Caki2 (cell line): ENCODE measurements at places on chromosomes 16 and 17.

GRCh38 chr17:60522889-60523626, 3.0 kb downstream of the APPBP2 start:
- DNase-seq = no peak

DNA sequence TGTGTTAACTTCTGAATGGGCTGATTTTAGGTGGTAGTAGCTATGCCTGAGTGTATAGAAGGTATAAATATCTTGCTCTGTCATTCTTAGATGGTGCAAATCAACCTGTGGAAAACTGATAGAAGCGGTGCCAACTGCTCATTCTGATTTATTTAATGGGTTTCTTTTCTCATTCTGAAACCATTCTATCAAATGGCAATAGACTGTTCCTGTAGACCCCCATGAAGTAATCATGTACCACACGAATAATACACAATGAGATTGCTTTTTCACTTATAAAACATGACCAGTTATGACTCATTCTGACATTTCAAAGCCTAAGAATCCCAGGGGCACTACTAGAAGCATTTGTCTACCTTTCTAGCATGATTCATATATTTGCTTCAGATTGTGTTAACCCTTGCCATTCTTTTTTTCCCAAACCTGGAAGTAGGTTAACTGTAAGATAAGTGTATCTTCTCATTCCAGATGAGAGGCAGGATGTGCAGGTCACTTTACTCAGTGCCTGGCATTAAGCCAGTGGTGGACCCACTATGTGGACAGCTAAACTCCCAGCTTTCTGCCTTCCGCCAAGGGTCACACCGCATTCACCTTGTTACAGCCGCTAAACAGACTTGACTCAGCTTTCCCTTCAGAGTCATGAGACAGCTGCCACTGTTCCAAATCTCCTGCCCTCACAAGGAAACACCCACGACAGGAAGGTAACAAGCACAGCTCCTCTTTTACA, 16.4 kb upstream of the SLC16A11 start:
- peak; percentile 96 for DNase-seq

GRCh38 chr17:51869387-51869786, 289.1 kb downstream of the CA10 start:
- peak; percentile 26 for DNase-seq

DNA sequence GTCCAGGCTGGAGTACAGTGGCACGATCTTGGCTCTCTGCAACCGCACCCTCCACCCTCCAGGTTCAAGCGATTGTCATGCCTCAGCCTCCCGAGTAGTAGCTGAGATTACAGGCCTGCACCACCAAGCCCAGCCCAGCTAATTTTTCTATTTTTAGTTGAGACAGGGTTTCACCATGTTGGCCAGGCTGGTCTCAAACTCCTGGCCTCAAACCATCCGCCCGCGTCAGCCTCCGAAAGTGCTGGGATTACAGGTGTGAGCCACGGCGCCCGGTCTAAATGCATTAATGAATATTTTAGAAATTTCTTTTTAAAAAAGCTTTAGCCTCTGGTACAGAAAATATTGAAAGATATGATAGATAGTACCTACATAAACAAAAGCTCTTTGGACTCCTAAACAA, 95.0 kb downstream of the DNAH9 start:
- no peak for DNase-seq

- no peak for DNase-seq
Observed at GRCh38 chr17:58329810-58330537, 1.4 kb upstream of the TSPOAP1 start.

DNA sequence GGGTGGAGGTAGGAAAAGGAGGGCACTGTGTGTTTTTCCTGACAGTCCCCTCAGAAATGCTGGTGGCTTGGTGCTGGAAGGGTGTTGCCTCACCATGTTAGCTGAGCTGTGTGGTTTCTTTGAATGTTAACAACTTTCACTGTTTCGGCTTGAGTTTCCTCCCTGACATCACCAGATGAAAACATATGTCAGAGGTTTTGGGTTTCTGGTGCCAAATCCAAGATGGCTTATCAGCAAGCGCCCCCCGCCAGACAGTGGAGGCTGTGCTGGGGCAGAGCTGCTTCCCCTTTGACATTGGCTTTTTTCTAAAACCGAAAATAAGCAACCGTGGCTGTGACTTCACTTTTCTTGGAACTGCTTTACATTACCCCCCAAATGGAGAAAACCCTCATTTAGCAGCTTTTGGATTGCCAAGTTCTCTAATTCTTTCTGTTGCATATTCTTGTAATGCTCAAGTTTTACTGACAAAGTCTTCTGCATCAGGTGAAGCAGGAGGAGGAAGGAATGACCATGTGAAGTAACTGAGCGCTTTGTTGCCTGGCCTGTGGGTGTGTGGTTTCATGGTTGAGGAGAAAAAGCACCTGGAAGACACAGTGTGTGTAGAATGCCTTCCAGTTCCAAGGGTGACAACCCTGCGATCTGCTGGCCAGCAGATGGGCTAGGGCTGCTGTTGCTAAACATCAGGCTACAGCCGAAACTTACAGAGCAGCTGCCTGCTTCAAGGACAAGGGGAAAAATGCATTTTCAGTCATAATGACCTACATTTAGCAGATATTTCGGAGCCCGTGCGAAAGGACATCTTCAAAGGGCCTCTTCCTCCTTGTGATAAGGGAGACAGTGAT, 9.7 kb downstream of the RMI2 start:
- no peak for DNase-seq

GRCh38 chr17:17513626-17514025, 17.4 kb upstream of the RASD1 start:
- DNase-seq = no peak

DNA sequence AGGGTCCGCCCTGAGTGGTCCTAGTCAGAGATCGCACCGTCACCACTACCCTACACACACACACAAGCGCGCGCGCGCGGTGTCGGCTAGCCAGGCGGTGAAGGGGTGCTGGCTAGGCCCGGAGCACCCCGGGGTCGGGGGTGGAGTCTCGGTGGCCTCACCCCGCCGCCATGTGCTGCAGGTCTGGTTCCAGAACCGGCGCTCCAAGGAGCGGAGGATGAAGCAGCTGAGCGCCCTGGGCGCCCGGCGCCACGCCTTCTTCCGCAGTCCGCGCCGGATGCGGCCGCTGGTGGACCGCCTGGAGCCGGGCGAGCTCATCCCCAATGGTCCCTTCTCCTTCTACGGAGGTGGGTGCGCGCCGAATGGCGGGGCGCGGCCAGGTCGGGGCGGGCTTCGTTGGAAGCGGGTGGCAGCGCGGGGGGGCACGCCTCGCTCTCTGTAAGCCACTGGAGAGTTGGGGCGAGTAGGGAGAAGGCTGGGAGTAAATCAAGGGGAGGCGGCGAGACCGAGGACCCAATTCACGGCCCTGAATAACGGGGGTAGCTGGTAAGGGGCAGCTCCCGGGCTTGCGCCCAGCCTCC, 4.8 kb downstream of the LHX1 start:
- no peak for DNase-seq

- no peak for DNase-seq
Observed at GRCh38 chr16:86868070-86868469, 289.7 kb downstream of the FOXL1 start.

DNA sequence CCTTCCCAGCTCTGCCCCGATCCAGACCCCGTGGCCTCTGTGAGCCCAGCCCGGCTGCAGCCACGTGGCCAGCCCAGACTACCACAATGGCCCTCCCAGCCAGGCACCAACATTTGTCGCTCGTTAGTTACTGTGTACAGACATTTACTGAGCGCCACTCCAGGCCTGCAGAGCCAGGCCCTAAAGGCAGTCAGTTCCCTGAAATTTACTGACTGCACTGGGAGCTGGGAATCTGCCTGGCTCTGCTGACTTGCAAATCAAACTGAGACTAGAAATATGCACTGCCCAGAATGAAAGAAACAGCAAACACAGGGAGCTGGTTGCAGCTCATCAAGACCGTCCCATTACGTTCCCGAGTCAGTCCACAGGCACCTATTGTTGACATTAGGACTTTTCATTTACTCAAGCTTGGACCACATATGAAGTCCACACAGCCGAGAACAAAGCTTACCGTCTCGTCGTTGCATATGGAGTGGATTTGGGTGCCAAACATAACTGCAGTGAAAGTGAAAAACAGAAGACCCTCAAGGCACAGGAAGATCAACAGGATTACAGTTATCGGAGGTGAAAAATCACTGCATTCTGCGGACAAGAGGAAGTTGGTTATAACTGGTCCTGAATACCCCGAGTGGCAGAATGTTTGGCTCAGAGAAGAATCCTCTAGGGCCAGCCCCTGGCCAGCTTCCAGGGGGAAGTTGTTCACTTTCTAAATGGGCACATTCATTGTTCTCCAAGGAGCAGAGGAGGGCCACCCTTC, 34.5 kb downstream of the ZDHHC7 start:
- DNase-seq = no peak

DNA sequence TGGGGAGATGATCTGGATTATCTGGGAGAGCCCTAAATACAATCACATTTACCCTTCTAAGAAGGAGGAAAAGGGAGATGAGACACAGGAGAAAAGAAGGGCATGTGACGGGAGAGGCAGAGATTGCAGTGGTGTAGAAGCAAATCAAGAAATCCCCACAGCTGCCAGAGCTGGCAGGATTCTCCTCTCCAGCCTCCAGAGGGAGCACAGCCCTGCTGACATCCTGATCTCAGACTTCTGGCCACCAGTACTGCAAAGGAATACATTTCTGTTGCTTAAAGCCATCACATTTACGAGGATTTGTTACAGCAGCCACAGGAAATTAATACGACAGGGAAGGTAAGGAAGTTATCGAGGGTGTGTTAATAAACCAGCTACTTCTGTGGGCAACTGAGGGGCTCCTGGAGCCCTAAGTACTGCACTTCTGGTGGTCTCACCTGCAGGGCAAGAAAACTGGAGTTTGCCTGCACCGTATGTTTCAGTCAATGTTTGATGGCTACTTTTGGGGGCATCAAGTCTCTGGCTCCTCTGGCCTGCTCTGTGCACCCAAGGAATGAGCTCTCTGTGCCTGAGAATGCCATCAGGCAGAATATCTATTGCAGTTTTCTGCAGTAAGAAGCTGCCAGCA, 22.9 kb upstream of the CDH13 start:
- DNase-seq = peak; percentile 6

GRCh38 chr17:49465331-49465903, 29.7 kb upstream of the NGFR start:
- DNase-seq = no peak

DNA sequence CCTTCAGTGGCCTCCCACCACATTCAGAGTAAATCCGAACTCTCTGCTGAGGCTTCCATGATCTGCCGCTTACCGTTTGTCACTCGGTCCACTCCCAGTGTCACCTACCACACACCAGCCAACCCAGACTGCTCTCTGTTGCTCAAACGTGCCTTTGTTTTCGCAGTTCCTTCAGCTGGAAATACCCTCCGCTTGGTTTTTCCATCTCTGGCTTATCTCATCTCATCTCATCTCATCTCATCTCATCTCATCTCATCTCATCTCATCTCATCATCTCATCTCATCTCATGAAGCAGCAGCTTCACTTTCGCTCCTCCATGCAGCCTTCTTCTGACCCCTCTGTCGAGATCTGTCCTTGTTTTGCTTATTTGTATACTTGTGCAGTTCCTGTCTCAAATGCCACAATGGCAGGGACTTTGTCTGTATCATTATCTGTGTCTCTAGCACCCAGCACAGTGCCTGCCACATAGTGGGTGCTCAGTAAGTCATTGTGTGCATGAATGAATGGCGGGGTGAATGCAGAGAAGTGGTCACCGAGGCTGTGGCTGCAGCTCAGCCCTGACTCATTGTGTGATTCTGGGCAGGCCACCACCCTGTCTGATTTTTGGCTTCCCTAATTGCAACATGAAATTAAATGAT, 3.8 kb upstream of the SNX20 start:
- DNase-seq = no peak

- no peak for DNase-seq
Observed at GRCh38 chr17:15048381-15048780, 216.7 kb downstream of the PMP22 start.

- DNase-seq = no peak
Observed at GRCh38 chr17:62935523-62935922, 30.5 kb upstream of the TANC2 start.

GRCh38 chr17:80927791-80928216, 63.8 kb upstream of the CHMP6 start:
- no peak for DNase-seq

GRCh38 chr16:27232061-27232900, 29.0 kb downstream of the KDM8 start:
- no peak for DNase-seq

- DNase-seq = no peak
Observed at GRCh38 chr17:60827943-60828342, 150.3 kb downstream of the BCAS3 start.

DNA sequence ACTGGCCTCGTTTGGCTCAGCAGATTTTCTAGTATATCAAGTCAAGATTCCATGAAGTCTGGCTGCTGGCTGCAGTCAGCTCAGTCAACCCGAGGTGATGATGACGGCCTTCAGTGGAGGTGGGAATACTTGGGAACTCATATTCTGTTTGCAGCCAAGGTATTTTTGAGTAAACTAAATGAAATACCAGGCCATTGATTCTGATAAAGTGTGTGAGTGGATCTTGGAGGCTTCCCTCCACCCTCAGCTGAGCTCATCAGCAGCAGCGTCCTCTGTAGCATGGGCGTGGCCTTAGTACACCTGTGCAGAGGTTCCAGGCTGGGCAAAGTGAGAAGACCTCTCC, 22.0 kb upstream of the TACO1 start:
- DNase-seq = no peak

GRCh38 chr17:49664706-49665211, 13.1 kb downstream of the SPOP start:
- no peak for DNase-seq

GRCh38 chr17:57084361-57084801, 665 bp upstream of the AKAP1 start:
- DNase-seq = peak; percentile 8

DNA sequence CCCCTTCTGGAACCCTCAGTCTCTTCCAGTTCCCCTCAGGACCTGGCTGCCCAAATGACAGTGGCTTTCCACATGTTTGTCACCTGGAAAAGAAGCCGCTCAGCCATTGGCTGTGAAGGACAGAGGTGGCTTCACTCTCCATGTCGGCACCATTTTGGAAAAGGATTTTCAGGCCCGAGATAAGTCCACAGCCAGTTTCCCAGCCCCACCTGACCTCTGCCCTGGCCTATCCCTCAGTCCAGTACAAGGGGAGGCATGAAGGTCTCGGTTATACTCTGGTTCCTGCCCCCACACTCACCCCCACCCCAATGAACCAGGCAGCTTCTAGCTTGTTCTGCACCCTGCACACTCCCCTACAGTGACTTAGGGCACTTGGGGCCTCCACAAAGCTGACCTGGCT, 15.2 kb downstream of the AOC3 start:
- DNase-seq = no peak

DNA sequence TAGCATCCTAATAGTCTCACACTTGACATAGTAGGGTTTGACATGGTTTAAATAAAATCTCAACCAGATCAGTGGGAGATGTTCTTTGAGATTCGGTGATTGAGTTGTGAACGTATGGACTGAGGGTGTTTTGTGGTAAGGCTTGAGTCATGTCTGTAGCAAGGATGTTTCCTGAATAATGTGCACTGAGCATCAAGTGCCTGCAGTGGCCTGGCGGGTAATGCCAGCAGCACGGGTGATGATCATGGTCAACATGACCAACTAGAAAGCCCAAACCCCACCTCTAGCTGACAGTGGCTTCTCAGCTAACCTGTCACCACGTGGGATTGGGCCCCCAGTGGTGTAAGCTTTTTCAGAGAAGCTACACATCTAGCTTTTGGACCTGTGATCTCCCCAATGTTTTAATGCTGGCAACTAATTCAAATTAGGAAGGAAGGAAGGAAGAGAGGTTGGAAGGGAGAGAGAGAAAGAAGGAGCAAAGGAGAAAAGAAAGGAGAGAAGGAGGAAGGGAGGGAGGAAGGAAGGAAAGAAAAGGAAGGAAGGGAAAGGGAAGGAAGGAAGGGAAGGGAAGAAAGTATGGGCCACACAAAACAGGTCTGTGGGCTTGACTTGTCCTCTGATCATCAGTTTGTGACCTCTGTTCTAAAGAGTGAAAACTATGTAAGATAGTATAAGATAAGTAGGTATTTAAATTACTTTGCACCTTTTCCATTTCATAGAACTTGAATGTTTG, 55.4 kb downstream of the WWOX start:
- DNase-seq = no peak
